Activated CD4-positive, alpha-beta T cell treated with anti-CD3 and anti-CD28 coated beads for 36 hours (primary cell): ENCODE measurements at places on chromosomes 4 and X. TPM values are rescaled to one million over a fixed set of nuclear protein-coding genes. Genes with fewer than 3 reads are reported as not detected.
A peak's percentile ranks its signal among the peaks of the same experiment; 100 is the strongest.

The FRMD7 gene
- total RNA-seq, result not detected

The PABPC4L gene
- total RNA-seq, result not detected

The HTRA3 gene
- not detected for total RNA-seq

DNA sequence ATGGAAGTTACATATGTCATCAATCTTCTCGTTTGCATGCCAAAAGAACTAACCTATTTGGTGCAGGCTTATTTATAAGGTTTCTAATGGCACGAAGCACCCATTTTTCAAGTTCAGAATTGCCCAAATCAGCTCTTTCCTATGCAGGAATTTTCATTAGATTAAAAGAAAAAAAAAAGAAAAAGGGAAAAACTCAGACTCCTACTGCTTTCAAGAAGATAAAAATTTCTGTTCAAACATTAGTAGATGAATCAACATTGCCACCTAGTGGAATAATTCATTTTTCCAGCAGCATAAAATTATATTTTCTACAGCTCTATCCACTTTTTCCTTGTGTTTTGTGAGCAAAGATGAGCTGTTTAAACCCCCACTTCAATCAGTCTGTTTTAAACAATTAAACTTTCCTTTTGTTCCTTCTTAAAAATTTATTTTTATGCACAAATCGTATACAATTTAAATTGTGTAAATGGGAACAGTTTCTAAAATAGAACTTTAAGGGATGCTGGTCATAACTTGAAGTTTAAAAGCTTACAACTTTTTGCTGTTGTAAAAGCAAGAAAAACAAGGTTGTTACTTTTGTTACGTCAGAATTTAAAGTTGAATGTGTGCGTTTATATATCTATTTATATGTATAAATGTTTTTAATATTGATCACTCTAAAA is 309.9 kb downstream of the ARAP2 start:
- no peak for DNase-seq

- DNase-seq, result no peak
Observed at GRCh38 chr4:38923746-38924145, 56.1 kb downstream of the FAM114A1 start.

GRCh38 chr4:88809576-88810219 is 112.1 kb upstream of the NAP1L5 start:
- DNase-seq, result no peak

- DNase-seq, result peak; percentile 30
Observed at GRCh38 chr4:158172261-158173258, at the start of gene GASK1B. GASK1B (minus strand) TSS chr4:158173025; CDS start chr4:158171375, 1,650 bp downstream.

DNA sequence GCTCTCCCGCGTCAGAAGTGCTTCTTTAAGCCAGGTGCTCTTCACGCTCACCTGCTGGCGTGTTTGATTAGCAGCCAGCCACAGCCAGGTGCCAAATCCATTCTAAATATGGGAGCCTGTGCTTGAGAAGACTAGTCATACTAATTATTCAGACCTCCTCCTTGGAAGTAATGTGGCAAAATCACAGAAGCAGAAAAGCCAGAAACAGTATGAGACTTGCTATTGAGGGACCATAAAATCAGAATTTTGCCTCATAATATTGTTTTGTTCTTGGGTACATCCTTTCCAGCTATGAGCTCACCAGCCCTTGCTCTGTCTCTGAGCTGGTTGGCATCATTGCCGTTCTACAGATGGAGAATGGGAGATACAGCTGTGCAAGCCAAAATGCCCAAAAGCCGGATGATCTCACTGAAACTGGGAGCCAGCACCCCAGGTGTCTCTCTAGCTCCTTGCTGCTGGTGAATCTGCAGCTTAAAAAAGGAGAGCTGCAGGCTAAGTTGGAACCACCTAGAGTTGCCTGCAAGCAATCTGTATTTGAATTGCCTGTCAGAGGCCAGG is 205.4 kb downstream of the SHROOM3 start:
- no peak for DNase-seq

DNA sequence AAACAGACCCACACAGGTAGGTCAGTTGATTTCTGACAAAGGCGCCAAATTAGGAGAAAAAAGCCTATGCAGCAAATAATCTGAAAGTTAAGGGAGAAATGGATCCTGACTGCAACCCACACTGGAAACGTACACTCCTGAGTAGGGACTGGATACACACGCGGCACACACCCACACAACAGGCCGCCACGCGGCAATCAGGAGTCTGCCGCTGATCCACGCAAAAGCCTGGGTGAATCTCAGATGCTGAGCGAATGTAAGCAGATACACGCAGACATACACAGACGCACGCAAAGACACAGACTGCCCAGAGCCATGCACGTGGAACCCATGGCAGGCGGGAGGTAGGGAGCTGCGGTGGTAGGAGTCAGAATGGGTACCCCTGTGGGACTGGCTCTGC is 21.7 kb downstream of the LRPAP1 start:
- DNase-seq, result no peak

GRCh38 chr4:30760551-30760950 is 40.4 kb downstream of the PCDH7 start:
- DNase-seq, result no peak

GRCh38 chr4:48270951-48271473 is 1.4 kb upstream of the TEC start:
- peak; percentile 17 for DNase-seq

GRCh38 chr4:78613522-78614321 is 62.2 kb downstream of the ANXA3 start:
- peak; percentile 14 for DNase-seq

DNA sequence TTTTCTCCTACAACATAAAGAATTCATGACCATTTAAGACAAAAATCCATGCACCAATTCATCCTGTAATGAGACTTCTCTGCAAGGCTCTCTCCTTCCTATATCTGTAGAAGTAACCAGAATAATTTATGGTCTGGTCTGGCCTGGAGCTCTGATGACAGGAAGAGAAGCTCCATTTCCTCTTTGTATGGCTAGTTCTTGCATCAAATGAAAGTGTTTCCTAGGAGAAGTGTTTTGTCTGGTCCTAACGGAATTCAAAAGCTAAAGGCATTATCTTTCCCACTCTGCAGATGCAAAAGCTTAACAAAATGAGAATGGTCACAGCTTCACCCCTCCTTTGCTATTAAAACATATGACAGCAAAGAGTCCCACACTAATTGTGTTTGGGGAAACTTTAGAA is 55.1 kb downstream of the SPATA18 start:
- no peak for DNase-seq

DNA sequence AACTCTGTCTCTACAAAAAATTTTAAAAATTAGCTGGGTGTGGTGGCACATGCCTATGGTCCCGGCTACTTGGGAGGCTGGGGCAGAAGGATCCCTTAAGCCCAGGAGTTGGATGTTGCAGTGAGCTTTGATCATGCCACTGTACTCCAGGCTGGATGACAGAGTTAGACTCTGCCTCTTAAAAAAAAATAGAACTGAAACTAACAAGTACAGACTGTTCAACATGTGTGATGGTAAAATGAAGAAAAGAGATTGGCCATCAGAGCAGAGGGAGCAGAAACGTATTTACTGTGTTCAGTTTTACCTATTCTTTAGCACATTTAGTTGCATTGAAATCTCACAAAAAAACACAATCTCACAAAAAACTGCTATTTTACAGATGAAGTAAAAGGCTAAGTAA is 77.9 kb upstream of the NAP1L5 start:
- DNase-seq, result no peak

DNA sequence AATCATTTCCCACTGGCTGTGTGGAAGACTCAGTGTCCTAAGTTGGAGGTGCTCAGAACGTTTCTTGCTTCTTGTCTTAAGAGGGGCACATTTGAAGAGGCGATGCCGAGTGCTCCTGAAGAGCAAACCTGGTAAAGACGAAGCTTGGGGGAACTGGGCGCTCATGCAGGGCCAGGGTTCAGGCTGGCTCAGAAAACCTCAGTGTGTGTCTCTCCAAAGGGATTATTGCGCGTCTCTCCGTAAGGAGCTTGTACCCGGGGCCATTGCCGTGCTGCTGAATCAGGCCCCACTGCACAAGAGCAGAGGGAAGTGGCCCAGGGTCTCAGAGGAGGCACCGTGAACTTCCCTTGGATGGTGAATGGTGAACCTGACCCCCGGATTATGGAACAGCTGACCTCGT is 44.4 kb downstream of the PSAPL1 start:
- no peak for DNase-seq

GRCh38 chr4:159735281-159736207 is 632.7 kb downstream of the RAPGEF2 start:
- no peak for DNase-seq

DNA sequence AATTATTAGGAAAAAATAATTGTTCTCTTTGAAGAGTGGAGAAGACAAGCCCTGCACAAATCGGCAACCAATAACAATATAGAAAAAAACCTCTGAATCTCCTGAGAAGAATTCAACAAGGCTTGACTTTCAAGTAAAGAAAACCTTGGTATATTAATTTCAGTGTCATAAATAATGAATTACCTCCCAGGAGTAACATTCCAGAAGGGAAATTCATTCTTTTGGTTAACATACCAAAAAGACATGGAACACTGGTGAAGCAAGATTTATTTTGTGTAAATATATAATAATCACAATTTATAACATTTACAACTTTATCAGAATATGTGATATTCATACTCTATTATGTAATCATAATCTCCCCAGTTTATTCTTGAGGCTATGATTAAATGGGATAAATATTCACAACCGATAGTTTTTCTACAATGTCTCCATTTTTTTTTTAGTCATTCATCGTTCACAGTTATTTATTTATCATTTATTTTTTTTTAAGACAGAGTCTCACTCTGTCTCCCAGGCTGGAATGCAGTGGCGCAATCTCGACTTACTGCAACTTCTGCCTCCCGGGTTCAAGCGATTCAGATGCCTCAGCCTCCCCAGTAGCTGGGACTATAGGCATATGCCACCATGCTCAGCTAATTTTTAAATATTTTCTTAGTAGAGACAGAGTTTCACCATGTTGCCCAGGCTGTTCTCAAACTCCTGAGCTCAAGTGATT is 53.0 kb upstream of the RPS6KA6 start:
- DNase-seq, result no peak

DNA sequence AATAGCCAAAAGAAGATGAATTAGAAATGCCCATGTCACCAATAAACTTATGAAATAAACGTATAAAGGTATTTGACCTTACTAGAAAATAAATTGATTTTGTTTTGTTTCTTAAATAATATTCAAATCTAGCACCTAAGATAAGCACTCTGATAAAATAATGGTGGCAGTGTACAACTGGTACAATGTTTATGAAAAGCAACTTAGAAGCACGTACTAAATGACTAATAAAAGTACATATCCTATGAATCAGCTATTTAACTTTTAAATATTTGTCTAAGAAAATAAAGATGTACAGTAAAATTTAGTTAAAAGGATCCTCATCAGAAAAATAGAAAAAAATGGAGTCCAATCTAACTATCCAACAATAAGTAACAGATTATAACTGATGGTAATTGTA is 6.7 kb downstream of the MANBA start:
- no peak for DNase-seq
